ENCODE measurements at places on chromosomes 7 and 10.
A peak's percentile ranks its signal among the peaks of the same experiment; 100 is the strongest.

DNA sequence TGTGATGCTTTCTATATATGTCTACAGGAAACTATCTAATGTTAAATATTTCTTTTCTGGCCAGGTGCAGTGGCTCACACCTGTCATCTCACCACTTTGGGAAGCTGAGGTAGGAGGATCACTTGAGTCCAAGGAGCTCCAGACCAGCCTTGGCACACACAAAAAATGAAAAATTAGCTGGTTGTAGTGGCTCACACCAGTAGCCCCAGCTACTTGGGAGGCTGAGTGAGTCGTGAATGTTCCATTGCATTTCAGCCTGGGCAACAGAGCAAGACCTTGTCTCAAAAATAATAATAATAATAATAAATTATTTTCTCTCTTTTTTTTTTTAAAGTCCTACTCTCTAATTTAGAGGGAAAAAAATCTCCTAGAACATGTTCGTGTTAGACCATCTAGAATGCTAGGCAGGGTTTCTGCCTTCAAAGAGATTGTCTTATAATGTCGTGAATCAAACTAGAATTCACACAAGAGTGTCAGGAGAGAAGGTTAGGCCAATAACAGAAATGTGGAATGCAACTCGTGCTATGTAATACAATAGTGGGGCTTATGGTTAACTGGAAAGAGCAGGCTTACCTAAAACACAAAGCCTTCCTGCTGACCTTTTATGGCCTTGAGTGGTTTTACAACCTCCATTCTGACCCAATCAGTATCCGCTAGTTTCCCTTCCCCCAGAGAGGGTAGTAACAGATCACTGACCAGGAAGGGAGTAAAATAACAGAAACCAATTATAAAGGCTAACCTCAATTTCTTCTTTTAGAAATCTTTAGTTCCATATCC is 46.3 kb downstream of the MYOF start:
- DNase-seq: peak; percentile 22

GRCh38 chr10:82683945-82684344 is 809.0 kb downstream of the NRG3 start:
- no peak for DNase-seq

DNA sequence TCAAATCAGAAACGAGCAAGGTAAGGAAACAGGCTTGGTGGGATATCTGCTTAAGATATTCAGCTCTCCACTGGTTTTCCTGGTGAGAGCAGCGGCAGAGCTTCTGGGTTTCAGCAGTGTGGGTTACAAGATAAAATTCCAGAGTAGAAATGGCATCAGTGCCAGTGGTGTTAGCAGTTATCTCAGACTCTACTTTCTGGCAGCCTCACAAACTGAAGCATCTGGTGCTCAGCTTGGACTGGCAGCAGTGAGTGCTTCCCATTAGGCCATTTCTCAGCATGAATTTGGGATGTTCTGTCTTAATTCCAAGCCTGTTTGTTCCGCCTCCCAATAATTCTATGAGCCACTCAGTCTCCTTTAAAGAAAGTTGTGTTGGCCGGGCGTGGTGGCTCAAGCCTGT is 6.9 kb upstream of the GSTO2 start:
- DNase-seq: no peak

GRCh38 chr7:105664816-105665525 is 83.7 kb upstream of the EFCAB10 start:
- peak; percentile 81 for DNase-seq

DNA sequence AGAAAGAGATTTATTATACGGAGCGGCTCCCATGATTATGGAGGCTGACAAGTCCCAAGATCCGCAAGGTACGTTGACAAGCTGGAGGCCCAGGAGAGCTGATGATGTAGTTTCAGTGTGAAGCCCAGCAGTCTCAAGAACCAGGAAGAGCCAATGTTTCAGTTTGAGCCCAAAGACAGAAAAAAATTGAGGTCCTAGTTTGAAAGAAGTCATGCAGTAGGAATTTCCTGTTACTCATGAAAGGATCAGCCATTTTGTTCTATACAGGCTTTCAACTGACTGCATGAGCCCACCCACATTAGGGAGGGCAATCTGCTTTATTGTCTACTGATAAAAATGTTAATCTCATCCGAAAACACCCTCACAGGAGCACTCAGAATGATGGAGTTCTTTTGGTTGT is 51.5 kb downstream of the CCDC71L start:
- DNase-seq: peak; percentile 42

DNA sequence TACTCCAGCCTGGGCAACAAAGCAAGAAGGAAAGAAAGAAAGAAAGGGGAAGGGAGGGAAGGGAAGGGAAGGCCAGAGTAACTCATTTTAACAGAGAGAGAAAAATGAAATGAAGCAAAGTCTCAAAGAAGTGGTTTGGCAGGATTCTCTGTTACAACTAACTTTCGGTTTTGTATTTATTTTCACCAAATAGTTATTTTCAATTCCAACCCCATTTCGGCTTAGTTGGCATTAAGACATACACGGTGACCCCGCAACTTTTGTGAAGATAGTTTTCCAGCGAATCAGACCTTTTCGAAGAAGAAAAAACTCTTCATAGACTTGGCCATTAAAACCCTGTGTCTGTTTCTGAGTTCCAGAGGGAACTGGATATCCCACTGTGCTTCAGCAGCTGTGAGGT is 45.2 kb upstream of the LYZL2 start:
- no peak for DNase-seq

DNA sequence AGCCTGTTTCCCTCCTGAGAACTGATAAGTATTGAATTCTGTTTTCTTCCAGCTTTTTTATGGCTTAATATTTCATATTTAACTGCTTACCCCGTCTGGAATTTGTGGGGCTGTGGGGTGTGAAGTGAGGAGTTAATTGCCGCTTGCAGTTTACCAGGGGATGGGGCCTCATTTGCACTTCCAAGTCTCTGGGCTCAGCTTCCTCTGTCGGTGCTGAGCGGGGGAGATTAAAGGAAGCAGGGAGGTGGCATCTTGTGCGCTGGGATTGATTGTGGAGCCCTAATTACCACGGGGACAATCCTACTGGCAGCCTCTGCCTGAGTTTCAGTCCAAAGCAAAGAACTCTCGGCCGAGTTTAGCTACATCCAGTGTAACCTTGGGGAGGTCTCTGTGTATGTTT is 33.4 kb downstream of the ELFN1 start:
- no peak for DNase-seq

GRCh38 chr10:102009801-102010425 is 46.1 kb downstream of the ARMH3 start:
- peak; percentile 89 for DNase-seq

Measured in urothelium cell line (cell line).